ENCODE measurements at places on chromosomes 16 and 17.

DNA sequence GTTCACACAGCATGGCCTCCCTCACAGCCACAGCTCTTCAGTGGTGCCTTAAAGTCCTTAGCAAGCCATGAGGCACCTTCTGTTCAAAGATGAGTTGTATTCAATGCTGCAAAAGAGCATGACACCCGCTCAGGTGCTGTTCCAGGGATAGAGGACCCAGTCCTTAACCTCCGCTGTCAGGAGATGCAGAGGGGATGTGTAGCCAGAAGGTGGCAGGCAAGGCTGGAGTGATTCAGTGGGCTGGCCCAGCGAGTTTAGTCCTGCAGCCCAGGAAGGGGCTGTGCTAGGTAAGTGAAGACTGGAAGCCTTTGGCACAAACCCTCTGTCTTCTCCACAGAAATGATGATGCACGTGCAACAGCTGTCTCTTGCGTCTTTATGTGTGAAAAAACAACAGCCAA is 25.0 kb upstream of the ADAM11 start:
- DNase-seq = no peak

DNA sequence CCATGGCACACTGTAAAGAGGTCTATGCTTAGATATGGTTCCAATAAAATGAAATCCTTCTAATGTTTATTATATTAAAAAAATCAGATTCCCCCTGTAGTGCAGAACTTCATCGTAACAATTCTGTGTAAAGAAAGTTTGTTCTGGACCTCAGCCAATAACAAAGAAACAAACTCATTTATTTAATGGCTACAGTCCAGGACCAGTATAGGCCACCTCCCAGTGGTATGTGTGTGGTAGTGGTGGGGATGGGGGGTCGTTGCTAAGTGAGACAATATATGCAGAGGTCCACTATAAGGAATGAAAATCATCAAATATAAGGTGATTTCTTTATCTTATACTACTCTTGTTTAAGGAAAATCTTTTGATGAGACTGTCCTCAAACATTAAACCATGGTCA is 136.4 kb downstream of the CDK5R1 start:
- no peak for DNase-seq

GRCh38 chr16:89697616-89698331 is 3.7 kb downstream of the SPATA2L start:
- no peak for DNase-seq

- no peak for DNase-seq
These were observed 8.6 kb upstream of the CDH1 start for GRCh38 chr16:68728523-68728922.

DNA sequence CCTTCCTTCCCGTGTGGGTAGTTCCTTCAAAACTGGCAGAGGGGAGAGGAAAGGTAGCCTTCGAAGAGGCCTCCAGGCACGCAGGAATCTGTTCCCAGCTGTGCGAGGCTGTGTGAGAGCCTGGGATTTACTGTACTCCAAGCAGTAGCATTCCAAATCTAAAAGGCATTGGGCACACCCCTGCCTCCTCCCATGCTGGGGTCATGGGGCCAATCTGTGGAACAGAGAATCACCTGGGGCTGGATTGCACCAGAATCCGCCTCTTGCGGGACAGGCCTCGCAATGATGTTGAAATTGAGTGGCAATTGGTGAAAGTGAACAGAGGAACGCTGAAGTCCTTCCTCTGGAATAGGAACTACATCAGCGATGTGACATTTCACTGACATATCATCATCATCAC is 72.5 kb upstream of the IRX3 start:
- no peak for DNase-seq

DNA sequence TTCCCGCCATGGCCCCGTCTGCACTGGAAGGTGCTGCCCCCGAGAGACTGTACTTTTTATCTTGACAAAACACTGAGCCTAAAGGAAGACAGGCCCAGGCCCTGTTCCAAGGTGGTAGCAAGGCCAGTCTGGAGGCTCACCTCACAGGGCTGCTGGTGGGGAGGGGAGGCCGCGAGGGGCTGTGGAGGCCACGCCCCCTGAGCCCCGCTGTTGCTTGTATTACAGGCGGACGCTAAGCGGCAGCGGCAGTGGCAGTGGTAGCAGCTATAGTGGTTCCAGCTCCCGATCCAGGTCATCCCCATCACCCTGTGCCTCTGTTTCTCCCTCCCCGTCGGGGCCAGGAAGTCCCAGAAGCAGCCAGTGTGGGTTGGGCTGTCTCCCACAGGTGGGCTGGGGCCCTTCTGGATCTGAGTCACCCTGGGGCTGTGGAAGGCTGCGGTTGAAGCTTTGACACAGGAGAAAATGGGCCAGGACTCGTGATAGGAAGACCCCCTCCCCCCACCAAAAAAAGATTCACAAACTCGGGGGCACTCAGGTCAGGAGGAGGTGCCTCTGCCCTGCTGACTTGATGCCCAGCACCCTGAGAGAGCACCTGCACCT is 13.3 kb upstream of the IL17C start:
- DNase-seq = no peak

DNA sequence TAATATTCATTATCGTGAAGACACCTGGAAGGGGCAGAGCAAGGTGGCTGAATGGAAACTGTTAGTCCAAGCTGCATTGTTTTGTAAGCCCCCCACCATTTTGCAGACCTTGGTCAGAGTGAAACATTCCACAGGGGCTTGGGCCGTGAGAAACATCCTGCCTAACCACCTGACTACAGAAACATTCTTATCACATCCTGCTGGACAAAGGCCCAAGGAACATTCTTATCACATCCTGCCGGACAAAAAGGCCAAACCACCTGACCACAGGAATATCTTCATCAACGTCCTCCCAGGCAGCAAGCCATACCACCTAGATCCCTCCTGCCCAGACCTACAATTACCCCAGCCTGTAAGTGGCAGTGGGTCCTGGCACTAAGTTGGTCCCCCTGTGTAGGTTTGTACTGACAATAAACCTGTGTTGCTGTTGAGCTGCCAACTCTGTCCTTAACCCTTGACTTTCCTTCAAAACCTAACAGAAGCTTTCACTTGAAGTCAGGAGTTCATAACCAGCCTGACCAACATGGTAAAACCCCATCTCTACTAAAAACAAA is 19.6 kb downstream of the ATF7IP2 start:
- no peak for DNase-seq

- no peak for DNase-seq
These were observed 4.9 kb downstream of the CD300A start for GRCh38 chr17:74471341-74471740.

- no peak for DNase-seq
These were observed 430.5 kb downstream of the RBFOX1 start for GRCh38 chr16:7763111-7763510.

DNA sequence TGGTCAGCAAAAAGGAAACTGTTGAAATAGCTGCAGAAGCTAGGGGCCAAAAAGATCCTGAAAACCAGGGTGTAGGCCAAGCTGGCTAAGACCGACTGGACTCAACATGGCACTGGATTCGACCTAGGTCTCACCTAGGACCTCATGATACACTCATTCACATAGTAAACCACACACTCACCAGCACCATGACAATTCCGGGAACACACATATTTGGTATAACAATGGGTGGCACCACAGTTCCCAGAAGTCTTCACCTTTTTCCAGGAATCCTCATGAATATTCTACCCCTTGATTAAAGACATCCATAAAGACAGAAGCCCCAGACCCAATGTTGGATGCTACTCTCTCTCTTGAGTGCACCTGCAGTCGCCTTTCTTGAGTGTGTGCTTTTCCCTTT is 460.1 kb downstream of the TMEM114 start:
- no peak for DNase-seq

DNA sequence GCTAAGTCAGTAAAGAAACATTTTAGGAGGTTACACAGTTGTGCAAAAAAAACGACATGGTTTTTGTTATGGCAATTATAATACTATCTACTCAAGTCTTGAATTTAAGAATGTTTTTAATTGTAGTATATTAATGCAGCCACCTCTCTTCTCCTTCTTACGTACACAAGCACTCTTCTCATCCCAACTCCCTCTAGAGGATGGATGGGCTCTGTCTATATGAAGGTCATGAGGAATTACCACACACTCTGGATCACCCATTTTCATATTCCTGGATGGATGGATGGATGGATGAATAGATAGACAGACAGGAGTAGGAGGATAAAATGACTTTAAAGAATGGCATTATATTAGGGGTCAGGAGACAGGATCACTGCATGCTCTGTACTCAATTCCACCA is 120.0 kb downstream of the PHKB start:
- no peak for DNase-seq

GRCh38 chr17:68196394-68197090 is 51.3 kb upstream of the AMZ2 start:
- DNase-seq = no peak

DNA sequence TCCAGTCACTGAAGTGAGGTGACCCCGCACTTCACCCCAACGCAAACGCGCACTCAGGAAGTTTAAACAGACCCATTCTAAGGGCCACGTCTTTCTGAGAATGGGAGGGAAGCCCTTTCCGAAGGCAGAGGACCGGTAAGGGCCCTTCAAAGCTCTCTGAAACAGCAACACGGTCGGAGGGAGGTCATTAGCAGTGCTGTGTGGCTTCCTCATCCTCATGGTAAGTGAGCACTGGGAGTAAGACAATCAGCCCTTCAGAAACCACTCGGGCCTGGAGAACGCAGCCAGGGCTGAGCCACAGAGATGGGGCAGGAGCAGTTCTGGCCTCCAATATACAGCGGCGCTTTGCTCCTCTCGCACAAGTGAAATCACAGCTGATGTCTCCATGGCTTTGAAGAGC is 23.7 kb downstream of the SRL start:
- DNase-seq = peak; percentile 69

DNA sequence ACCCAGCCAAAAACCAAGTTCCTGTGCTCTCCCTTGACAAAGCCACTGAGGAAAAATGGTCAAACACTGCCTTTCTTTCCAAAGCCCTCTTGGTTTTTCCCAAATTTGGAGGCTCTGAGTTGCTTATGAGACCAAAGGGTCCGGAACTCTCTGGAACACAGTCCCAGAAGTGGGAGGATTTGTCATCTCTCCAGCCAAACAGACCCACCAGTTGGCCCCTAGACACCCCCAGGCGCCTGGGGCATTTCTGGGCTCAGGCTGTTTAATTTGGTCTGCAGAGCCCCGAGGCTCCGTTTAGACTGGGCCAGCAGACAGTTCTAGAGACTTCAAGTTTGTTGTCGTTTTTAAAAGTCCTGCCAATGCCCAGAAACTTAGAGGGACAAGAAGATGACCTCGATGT is 239.1 kb downstream of the SEC14L1 start:
- DNase-seq = no peak

- no peak for DNase-seq
These were observed 32.9 kb downstream of the TK2 start for GRCh38 chr16:66516808-66517585.

GRCh38 chr17:74994440-74994839 is 7.0 kb downstream of the CDR2L start:
- DNase-seq = no peak
